Midbrain (tissue), 1 donor: ENCODE measurements at places on chromosomes 6 and 20.

- no peak for DNase-seq
Observed at GRCh38 chr20:62141397-62142251, 1.6 kb downstream of the PSMA7 start.

DNA sequence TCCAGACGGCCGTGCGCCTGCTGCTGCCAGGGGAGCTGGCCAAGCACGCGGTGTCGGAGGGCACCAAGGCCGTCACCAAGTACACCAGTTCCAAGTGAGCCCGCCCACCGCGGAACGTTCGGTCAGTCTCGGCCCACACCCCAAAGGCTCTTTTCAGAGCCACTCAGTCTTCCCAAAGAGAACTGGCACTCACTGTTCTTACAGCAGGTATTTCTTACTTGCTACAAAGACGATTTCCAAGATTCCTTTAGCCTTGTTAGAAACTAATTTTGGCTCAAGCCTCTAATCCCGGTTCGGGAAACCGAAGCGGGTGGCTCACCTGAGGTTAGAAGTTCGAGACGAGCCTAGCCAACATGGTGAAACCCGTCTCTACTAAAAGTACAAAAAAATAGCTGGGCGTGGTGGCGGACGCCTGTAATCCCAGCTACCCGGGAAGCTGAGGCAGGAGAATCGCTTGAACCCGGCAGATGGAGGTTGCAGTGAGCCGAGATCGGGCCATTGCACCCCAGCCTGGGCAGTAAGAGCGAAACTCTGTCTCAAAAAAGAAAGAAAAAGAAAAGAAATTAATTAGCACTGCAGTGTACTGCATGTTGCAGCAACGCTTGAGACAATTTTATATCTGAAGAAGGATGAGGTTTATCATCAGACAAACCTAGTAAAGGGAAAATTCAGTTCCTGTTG is 73.1 kb downstream of the OR2B2 start:
- DNase-seq, result no peak

- DNase-seq, result no peak
Observed at GRCh38 chr20:36285746-36286447, 20.2 kb upstream of the DLGAP4 start.

DNA sequence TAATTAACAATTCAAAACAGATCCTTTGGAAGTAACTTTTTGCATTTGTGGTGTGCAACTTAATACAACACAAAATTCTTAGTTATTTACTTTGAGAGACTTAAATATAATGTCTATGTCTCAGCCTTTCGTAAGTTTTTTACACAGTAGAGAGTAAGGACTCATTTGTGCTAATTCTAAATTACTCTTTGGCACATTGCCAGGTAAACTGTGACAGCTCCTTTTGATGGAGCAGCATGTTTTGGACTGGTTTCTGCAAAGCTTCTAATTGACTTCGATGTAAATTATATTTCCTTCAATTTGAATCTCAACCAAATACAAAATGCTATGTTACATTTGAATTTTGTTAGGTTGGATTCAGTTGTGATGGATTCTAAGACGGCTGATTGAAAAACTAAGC is 450.7 kb upstream of the OPRM1 start:
- DNase-seq, result no peak

GRCh38 chr6:13354331-13355042 is 26.1 kb upstream of the TBC1D7 start:
- DNase-seq, result no peak
